Naive thymus-derived CD8-positive, alpha-beta T cell (primary cell): ENCODE measurements at places on chromosomes 2 and 18. TPM values are rescaled to one million over a fixed set of nuclear protein-coding genes. Genes with fewer than 3 reads are reported as not detected.

Gene IL1F10
- not detected for total RNA-seq

GRCh38 chr2:152097801-152098495, 896 bp downstream of the CACNB4 start:
- no peak for DNase-seq
- H3K27me3 ChIP-seq = peaks cover 40% of the 10 kb centered on the region
- no peak overlapping the region for H3K27ac ChIP-seq
- H3K36me3 ChIP-seq = no peaks in the 10 kb centered on the region
- H3K4me3 ChIP-seq = peak overlapping the region; percentile 82

GRCh38 chr18:22536558-22536957, 118.8 kb upstream of the CTAGE1 start:
- peaks cover 6% of the 10 kb centered on the region for H3K36me3 ChIP-seq
- no peak overlapping the region for H3K4me3 ChIP-seq
- DNase-seq = no peak
- no peaks in the 10 kb centered on the region for H3K4me1 ChIP-seq
- no peaks in the 10 kb centered on the region for H3K27me3 ChIP-seq

DNA sequence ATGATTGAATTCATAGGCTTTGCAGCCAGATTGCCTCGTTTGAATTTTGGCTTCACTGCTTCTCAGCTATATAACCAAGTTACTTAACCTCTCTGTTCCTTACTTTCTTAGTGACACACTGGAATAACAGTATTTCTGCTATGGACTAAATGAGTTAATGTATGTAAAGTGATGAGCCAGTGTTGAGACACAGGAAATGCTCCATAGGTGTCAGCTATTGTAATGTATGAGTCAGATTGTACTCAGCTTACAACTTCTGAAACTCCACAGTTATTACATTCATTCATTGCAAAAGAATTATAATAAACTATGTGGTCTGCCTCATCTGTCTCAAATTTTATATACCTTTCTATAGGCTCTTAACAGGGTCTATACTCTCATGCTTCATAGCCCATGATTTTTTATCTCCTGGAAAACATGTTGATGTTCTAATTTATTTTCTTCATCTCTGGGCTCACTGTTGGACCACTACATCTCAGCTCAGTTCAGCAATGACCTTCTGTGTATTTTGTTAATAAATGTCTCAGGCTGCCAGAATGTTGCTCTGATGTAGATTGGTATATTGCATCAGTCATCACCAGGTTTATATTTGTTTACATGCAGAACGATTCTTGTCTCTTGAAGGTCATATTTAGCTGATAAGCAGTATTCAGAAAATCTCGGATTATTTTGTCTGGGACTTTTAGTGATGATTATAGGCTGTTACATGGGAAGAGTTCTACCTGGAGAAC, 76.2 kb downstream of the MAP3K20 start:
- H3K4me3 ChIP-seq = no peak overlapping the region
- no peaks in the 10 kb centered on the region for H3K27me3 ChIP-seq
- H3K36me3 ChIP-seq = no peaks in the 10 kb centered on the region
- H3K27ac ChIP-seq = no peak overlapping the region

Gene NOL4
- total RNA-seq = not detected

DNA sequence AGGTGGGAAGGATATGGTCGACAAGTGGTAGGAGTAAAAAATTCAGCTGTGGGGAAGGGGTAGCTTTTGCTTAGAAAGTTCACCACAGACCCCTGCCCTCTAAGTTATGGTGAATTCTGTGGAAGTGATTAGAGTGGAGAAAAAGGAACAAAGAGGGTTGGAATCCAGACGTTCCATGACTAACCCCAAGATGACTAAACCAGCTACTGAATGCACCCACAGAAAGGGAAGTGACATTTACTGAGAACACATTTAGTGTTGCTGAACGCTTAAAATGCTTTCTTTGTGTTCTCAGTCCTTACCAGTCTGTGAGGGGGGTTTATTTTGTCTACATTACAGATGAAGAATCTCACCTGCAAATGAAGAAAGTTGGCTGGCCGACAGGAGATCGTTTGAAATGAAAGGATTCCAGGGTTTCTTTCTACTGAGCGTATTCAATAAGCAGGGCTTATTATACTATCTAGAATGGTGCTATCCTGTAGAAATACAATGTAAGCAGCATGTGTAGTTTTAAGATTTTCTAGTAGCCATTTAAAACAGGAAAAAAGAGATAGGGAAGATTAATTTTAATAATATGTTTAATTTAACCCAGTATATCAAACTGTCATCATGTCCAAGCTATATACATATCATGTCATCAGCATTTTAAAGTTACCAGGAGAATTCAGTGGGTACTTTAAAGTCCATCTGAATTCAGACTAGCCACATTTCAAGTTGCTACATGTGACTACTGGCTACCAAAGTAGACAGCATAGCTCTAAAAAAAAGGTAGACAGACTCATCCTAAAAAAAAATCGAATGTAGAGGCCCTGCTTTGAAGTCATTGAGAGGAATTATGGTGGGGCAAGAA, 60.1 kb downstream of the LIMS1 start:
- no peak overlapping the region for H3K4me3 ChIP-seq
- H3K4me1 ChIP-seq = peaks cover 52% of the 10 kb centered on the region
- H3K27ac ChIP-seq = no peak overlapping the region
- H3K36me3 ChIP-seq = no peaks in the 10 kb centered on the region

Gene TMEM185B
- total RNA-seq = 18.5 TPM

- no peaks in the 10 kb centered on the region for H3K36me3 ChIP-seq
- peaks cover 4% of the 10 kb centered on the region for H3K27me3 ChIP-seq
- no peaks in the 10 kb centered on the region for H3K4me1 ChIP-seq
- H3K27ac ChIP-seq = no peak overlapping the region
- DNase-seq = no peak
Measured at GRCh38 chr2:191977754-191978153, 130.9 kb upstream of the CAVIN2 start.

Gene DLX1
- not detected for total RNA-seq

GRCh38 chr2:73218298-73218697, 4.3 kb downstream of the SMYD5 start:
- H3K4me3 ChIP-seq = no peak overlapping the region
- peaks cover 30% of the 10 kb centered on the region for H3K4me1 ChIP-seq
- no peaks in the 10 kb centered on the region for H3K27me3 ChIP-seq
- no peaks in the 10 kb centered on the region for H3K36me3 ChIP-seq
- H3K27ac ChIP-seq = no peak overlapping the region

Gene GCFC2
- total RNA-seq = 27.1 TPM

Gene ARHGAP25
- 124 TPM for total RNA-seq

Gene TXNDC2
- total RNA-seq = not detected

DNA sequence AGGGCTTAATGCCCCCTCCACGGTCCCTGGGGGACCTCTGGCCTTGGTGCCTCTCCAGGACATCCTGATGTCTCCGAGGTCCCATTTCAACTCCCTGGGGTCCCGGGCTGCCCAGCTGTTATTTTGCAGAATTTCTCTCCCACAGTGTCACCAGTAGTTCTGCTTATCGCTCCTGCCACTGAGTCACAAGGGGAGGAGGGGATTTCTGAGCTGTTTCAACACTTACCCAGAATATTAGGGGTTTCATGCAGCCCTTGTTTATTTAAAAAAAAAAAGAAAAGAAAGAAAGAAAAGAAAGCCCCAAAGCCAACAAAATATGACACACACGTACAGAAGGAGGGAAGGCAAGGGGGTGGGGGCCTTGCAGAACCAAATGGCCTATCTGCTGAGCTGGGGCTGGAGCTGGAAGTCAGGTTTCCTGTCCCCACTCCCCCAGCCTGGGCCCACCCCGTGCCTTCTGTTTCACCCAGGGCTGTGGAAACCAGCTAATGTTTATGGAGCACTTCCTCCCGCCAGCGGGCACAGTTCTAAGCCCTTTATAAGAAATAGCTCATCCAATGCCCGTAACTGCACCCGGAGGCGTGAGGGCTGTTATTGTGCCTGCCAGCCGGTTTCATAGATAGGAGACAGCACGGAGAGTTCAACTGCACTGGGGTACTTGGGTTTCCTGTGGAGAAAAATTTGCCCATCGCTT, 8.4 kb upstream of the ARID5A start:
- H3K4me1 ChIP-seq = peaks cover 65% of the 10 kb centered on the region
- H3K4me3 ChIP-seq = peak overlapping the region; percentile 80
- H3K36me3 ChIP-seq = no peaks in the 10 kb centered on the region

Gene NOSTRIN
- not detected for total RNA-seq

DNA sequence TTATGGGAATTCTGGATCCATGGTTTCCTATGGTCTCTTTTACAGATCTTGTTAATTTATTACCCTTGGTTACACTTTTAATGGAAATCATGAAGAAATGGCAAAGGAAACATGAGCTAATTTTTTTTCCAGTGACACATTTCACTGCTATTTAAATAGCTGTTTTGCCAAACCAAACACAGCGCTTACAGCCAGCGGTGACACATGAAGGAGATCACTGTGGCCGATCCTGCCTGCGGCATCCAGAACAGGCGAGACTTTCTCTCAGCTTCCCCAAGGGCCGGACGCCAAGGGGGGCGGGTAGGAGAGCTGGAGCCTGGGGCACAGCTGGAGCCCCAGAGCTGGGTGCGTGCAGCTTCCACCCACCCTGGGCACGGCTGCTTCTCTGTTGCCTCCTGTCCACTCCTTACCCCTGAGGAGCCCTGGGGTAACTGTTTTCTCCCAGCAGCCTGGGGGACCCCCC, 81.4 kb upstream of the PKDCC start:
- H3K27me3 ChIP-seq = peaks cover 1% of the 10 kb centered on the region
- H3K27ac ChIP-seq = no peak overlapping the region
- DNase-seq = no peak
- H3K4me1 ChIP-seq = peaks cover 2% of the 10 kb centered on the region
- no peaks in the 10 kb centered on the region for H3K36me3 ChIP-seq
